ENCODE measurements at places on chromosomes 3 and 15.

DNA sequence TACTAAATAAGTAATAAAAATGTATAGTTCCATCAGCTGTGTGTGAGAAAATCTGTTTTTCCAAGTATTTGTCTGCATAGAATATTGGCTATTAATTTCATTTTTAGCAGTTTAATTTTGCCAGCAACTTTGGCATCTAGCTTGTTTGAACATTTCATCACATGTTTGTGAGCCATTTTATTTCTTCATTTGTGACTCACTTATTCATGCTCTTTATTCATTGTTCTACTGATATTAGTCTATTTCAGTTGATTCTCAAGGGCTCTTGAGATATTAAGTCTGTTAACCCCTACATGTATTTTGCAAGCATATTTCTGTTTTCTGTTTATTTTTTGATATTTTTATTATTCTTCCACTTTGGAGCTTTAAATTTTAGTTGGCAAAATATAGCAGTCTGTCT lies 74.0 kb upstream of the PHLDB2 start:
- DNase-seq = no peak

- no peak for DNase-seq
These were observed 33.7 kb downstream of the TJP1 start for GRCh38 chr15:29788433-29789034.

GRCh38 chr3:167876620-167877281 lies 141.2 kb downstream of the SERPINI1 start:
- DNase-seq = no peak

DNA sequence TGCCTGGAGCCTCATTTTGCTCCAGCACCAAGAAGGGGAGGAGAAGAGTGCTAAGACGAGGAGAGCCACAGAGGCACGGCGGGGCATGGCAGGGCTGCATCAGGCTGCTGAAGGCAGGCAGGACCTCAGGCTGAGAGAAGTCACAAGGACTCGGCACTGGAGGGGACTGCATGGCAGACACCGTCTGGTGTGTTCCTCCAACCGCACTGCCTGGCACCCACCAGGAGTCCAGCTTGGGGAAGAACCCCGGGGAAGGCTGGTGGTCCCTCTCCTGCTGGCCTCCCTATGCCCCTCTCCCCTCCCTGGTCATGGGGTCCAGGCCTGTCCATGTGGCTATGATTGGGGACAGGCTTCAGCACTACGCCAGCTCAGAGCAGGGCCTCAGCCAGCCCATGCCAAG lies 153.2 kb upstream of the MEF2A start:
- DNase-seq = peak; percentile 6

GRCh38 chr15:29687204-29687815 lies 135.0 kb downstream of the TJP1 start:
- DNase-seq = no peak

- peak; percentile 27 for DNase-seq
These were observed 34.9 kb downstream of the NXPE3 start for GRCh38 chr3:101813817-101814440.

DNA sequence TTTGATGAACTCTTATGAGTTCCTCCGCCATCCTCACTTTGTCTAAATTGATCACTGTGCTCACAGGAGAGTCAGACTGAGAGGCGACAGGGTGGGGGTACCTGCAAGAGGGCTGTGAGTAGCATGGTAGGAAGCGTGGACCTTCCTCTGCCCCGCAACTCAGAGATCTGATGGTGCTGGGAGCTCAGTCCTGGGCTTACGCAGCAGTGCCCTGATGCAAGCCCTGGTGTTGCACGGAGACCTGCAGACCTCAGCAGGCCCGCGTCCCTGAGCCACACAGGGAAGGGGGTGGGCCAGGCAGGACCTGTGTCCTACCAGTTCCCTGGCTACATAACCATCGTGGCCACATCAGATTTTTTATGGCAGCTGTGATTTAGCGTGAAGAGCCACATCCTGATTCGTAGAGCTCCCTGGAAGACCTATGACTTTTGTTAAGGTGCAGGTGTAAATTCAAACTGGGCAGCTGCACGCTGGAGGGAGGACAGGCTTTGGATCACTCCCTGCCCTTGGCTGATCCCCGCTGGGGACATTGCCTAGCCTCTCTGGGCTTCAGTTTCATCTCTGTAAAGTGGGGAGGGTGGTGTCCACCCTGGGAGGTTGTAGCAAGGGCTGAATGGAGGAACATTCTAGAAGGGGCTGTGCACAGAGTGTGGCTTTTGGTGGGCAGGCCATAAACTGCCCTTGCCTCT lies 176.1 kb downstream of the KLF13 start:
- no peak for DNase-seq

GRCh38 chr3:64958199-64958843 lies 270.5 kb upstream of the ADAMTS9 start:
- no peak for DNase-seq

GRCh38 chr3:36969540-36970432 lies 23.1 kb downstream of the EPM2AIP1 start:
- DNase-seq = peak; percentile 82

All from GM10248 (cell line).